ENCODE measurements at places on chromosomes 7 and 10.

- no peaks in the 10 kb centered on the region for H3K36me3 ChIP-seq
- no peaks in the 10 kb centered on the region for H3K4me1 ChIP-seq
- no peak overlapping the region for H3K27ac ChIP-seq
- no peak overlapping the region for H3K4me3 ChIP-seq
Observed at GRCh38 chr10:1372212-1372611, 316.0 kb downstream of the WDR37 start.

- DNase-seq, result no peak
- peaks cover 5% of the 10 kb centered on the region for H3K4me1 ChIP-seq
- no peaks in the 10 kb centered on the region for H3K27me3 ChIP-seq
- H3K27ac ChIP-seq, result no peak overlapping the region
- H3K36me3 ChIP-seq, result no peaks in the 10 kb centered on the region
- no peak overlapping the region for H3K4me3 ChIP-seq
Observed at GRCh38 chr7:120814253-120814939, 43.5 kb downstream of the TSPAN12 start.

DNA sequence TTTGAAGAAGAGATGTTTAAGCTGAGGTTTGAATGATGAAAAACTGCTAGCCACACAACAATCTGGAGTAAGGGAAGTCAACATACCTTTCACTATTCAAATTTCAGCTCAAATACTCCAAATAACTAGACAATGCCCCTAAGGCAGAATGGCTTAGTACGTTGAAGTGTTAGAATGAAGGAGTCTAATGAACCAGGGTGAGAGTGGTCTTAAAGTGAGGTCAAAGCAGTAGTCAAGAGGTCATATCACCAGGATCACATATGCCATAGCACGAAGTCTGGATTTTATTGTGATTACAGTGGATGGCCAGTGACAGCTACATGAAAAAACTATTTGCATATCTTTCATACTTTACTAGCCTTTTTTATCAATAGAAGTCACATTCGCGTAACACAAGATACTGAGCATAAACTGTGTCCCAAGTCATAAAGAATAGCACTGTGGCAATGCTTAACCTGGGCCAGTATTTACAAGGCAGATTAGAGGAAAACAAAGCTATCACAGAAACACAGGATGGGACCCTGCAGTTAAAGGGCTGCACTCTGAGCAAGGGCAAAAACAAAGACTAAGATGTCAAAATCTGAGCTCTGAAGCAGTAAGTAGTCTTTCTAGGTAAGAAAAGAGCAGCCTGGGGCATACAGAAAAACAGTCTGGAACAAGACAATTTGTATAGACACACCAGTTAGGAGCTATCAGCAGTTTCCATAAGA is 61.5 kb downstream of the HYCC1 start:
- no peaks in the 10 kb centered on the region for H3K4me1 ChIP-seq
- no peak overlapping the region for H3K27ac ChIP-seq
- no peaks in the 10 kb centered on the region for H3K27me3 ChIP-seq
- no peak for DNase-seq

DNA sequence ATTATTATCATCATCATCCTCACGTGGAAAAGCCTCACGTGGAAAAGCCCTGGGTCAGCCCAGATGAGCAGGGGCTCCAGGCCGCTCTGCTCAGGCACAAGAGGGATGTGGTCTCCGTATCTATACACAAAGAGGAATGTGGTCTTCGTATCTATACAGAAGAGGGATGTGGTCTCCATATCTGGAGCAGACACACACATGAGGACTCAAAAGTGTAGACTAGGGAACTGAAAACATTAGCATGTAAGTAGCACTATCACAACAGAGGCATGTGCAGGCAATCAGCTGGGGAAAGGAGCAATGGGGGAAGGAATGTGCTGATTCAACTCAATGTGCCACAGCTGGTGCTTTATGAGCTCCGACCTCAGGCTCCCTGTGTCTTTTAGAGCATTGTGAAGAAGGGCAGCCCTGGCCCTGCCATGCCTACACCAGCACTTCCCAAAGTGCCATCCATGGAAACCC is 86.5 kb downstream of the PLXNA4 start:
- H3K27me3 ChIP-seq, result peaks cover 13% of the 10 kb centered on the region
- no peak overlapping the region for H3K4me3 ChIP-seq
- H3K27ac ChIP-seq, result no peak overlapping the region
- H3K4me1 ChIP-seq, result no peaks in the 10 kb centered on the region

GRCh38 chr10:114332301-114333192 is 71.8 kb downstream of the AFAP1L2 start:
- peaks cover 64% of the 10 kb centered on the region for H3K4me1 ChIP-seq
- no peak overlapping the region for H3K4me3 ChIP-seq
- H3K27ac ChIP-seq, result no peak overlapping the region

GRCh38 chr10:75350791-75351190 is 50.8 kb downstream of the ZNF503 start:
- H3K4me1 ChIP-seq, result no peaks in the 10 kb centered on the region
- no peak overlapping the region for H3K27ac ChIP-seq
- no peaks in the 10 kb centered on the region for H3K27me3 ChIP-seq
- no peak for DNase-seq

- no peak overlapping the region for H3K27ac ChIP-seq
- peaks cover 74% of the 10 kb centered on the region for H3K4me1 ChIP-seq
- H3K27me3 ChIP-seq, result peaks cover 3% of the 10 kb centered on the region
Observed at GRCh38 chr10:110502072-110502845, 4.6 kb downstream of the DUSP5 start.

- H3K4me1 ChIP-seq, result no peaks in the 10 kb centered on the region
- H3K27ac ChIP-seq, result no peak overlapping the region
- no peaks in the 10 kb centered on the region for H3K36me3 ChIP-seq
- no peak overlapping the region for H3K4me3 ChIP-seq
- H3K27me3 ChIP-seq, result peaks cover under 1% of the 10 kb centered on the region
- no peak for DNase-seq
Observed at GRCh38 chr7:118572604-118573003, 348.1 kb downstream of the ANKRD7 start.

- peaks cover 12% of the 10 kb centered on the region for H3K4me1 ChIP-seq
- H3K27ac ChIP-seq, result no peak overlapping the region
- no peaks in the 10 kb centered on the region for H3K27me3 ChIP-seq
- no peak overlapping the region for H3K4me3 ChIP-seq
- DNase-seq, result no peak
Observed at GRCh38 chr10:13789448-13789829, 202.7 kb downstream of the PRPF18 start.

DNA sequence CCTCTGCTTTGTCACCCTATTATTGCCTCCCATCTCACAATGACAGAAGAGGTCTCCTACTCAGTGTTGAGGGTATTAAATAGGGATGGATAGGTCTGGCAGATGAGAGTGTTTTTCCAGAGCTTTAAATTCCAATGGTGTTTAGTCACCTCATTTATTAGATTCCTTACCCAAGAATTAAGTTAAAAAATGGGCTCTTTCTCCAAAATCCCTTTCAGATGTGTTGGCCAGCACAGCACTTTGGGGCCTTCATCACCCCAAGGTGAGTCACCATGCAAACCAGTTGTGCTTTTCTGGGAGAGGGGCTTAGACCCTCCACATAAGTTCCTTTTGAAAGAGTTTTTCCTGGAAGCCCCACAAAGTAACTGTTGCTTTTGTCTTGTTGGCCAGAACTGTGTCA is 78.4 kb downstream of the CYP26A1 start:
- H3K4me1 ChIP-seq, result peaks cover 7% of the 10 kb centered on the region
- H3K36me3 ChIP-seq, result no peaks in the 10 kb centered on the region
- no peak overlapping the region for H3K4me3 ChIP-seq
- H3K27me3 ChIP-seq, result peaks cover 14% of the 10 kb centered on the region

- H3K27me3 ChIP-seq, result no peaks in the 10 kb centered on the region
- H3K4me1 ChIP-seq, result no peaks in the 10 kb centered on the region
- no peaks in the 10 kb centered on the region for H3K36me3 ChIP-seq
- peak; percentile 0 for DNase-seq
- no peak overlapping the region for H3K4me3 ChIP-seq
Observed at GRCh38 chr7:78953726-78954363, 499.6 kb downstream of the MAGI2 start.

DNA sequence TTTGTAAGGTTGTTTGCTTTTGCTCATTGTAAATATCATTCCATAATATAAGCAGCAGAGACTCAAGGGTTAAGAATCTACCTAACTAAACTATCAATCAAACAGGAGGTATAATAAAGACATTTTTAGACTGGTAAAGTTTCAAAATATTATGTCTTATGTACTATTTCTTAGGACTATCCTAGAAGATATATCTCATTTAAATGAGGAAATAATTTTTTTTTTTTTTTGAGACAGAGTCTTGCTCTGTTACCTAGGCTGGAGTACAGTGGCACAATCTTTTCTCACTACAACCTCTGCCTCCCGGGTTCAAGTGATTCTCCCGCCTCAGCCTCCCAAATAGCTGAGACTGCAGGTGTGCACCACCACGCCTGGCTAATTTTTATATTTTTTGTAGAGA is 80.9 kb upstream of the PARD3 start:
- H3K36me3 ChIP-seq, result no peaks in the 10 kb centered on the region
- H3K4me1 ChIP-seq, result no peaks in the 10 kb centered on the region
- H3K4me3 ChIP-seq, result no peak overlapping the region
- H3K27ac ChIP-seq, result no peak overlapping the region

- H3K27ac ChIP-seq, result no peak overlapping the region
- no peak overlapping the region for H3K4me3 ChIP-seq
- peaks cover 2% of the 10 kb centered on the region for H3K4me1 ChIP-seq
Observed at GRCh38 chr7:2143981-2144595, 88.7 kb downstream of the MAD1L1 start.

GRCh38 chr7:7830122-7830878 is 111.9 kb upstream of the RPA3 start:
- H3K36me3 ChIP-seq, result no peaks in the 10 kb centered on the region
- no peaks in the 10 kb centered on the region for H3K4me1 ChIP-seq
- DNase-seq, result no peak

GRCh38 chr7:50793120-50793946 is 10.6 kb upstream of the GRB10 start:
- no peaks in the 10 kb centered on the region for H3K36me3 ChIP-seq
- DNase-seq, result peak; percentile 76
- peaks cover 7% of the 10 kb centered on the region for H3K27me3 ChIP-seq
- peak overlapping the region; percentile 75 for H3K4me3 ChIP-seq
- H3K27ac ChIP-seq, result no peak overlapping the region
- peaks cover 14% of the 10 kb centered on the region for H3K4me1 ChIP-seq

DNA sequence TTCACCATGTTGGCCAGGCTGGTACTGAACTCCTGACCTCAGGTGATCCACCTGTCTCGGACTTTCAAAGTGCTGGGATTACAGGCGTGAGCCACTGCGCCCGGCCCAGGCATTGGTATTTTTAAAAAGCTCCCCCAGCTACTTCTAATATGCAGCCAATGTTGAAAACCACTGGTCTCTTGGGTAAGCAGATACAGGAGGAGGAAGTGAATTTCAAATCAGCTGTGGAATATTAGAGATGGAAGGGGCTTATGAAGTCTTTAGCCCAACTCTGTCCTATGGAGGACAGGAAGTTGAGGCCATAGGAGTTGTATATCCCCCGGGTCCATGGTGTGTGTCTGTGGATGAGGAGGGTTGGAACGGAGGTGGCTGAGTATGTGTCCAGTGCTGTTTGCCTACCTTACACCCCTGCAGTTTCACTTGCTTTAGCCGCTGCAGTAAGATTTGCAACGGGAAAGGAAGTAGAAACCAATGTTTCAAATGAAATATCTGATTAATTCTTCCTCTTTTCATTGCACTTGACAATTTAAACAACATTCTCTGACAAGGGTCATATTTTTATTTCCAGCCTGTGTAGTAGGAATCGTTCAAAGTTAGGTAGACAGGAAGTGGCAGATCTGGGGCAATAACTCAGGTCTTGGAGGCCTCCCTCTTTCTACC is 3.4 kb downstream of the PDE6C start:
- H3K36me3 ChIP-seq, result no peaks in the 10 kb centered on the region
- DNase-seq, result peak; percentile 38
- H3K4me1 ChIP-seq, result peaks cover 10% of the 10 kb centered on the region

- H3K27me3 ChIP-seq, result no peaks in the 10 kb centered on the region
- peaks cover 2% of the 10 kb centered on the region for H3K36me3 ChIP-seq
- no peak overlapping the region for H3K27ac ChIP-seq
- DNase-seq, result no peak
- H3K4me1 ChIP-seq, result no peaks in the 10 kb centered on the region
Observed at GRCh38 chr10:58373442-58373827, 11.8 kb upstream of the TFAM start.

- H3K36me3 ChIP-seq, result no peaks in the 10 kb centered on the region
- DNase-seq, result peak; percentile 42
- H3K4me3 ChIP-seq, result no peak overlapping the region
- peaks cover 51% of the 10 kb centered on the region for H3K4me1 ChIP-seq
- no peak overlapping the region for H3K27ac ChIP-seq
Observed at GRCh38 chr7:142301299-142301698, 43.4 kb upstream of the PRSS58 start.

GRCh38 chr10:10096296-10096695 is 921.4 kb upstream of the CELF2 start:
- no peak for DNase-seq
- H3K4me3 ChIP-seq, result no peak overlapping the region
- no peaks in the 10 kb centered on the region for H3K36me3 ChIP-seq
- H3K27me3 ChIP-seq, result no peaks in the 10 kb centered on the region

DNA sequence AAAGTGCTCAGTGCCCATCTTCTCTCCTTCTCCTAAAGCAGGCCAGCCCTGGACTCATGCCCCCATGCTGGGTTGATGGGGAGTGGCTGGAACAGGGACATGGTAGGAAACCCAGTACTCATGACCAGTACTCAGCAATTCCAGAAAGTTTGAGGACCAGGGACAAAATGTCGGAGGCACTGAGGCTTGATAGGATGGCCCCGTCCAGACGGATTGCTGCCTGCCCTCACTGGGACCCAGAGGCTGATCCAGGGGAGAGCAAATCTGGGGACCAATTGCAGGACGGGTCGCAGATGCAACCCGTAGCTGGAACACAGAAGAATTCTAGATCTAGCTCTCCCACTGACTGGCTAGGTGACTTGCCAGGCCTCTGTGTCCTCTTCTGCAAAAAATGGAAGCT is 5.1 kb downstream of the ZCCHC24 start:
- DNase-seq, result no peak
- no peak overlapping the region for H3K27ac ChIP-seq
- H3K4me1 ChIP-seq, result peaks cover 31% of the 10 kb centered on the region

GRCh38 chr10:64201936-64202335 is 680.7 kb downstream of the REEP3 start:
- no peak overlapping the region for H3K4me3 ChIP-seq
- H3K4me1 ChIP-seq, result no peaks in the 10 kb centered on the region
- H3K27me3 ChIP-seq, result no peaks in the 10 kb centered on the region

DNA sequence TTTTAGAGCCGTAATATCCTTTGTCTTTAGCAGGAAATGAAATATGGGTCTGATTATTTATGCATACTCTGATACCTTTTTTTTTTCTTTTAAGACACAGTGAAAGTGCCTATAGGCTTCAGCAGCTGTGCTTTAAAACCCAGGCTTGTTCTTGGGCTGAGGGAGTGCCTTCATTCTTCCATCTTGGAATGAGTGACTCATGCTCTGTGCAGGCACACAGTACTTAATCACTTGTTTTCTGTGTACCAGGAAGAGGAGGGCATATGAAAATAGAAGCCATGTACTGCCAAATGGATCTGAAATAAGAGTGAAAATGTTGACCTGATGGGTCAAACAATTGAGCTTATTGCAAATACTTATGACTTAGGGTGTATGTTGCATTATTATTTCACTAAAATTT is 12.0 kb downstream of the INPP5F start:
- H3K36me3 ChIP-seq, result no peaks in the 10 kb centered on the region
- H3K27me3 ChIP-seq, result no peaks in the 10 kb centered on the region
- no peak overlapping the region for H3K4me3 ChIP-seq
- no peak overlapping the region for H3K27ac ChIP-seq
- H3K4me1 ChIP-seq, result peaks cover 23% of the 10 kb centered on the region

Data from common myeloid progenitor, CD34-positive (primary cell).